ENCODE measurements at places on chromosomes 6 and 20.

GRCh38 chr6:108501559-108501958 is 59.2 kb upstream of the FOXO3 start:
- no peak for DNase-seq

DNA sequence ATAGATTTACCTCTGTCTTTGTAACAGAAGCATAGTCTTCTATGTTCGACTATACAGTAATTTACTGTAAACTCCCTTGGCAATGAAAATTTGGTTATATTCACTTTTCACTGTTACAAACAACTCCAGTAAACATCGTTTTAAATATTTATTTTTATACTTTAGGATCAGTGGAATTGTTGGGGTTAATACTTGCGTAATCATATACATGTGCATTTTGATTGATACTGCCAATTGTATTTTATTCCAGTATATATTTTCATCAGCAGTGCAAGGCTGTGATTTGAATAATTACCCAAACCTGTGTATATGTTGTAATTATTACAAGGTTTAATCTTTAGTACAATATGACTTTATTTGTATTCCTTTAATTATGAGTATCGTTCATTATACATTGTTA is 255.7 kb downstream of the ARID1B start:
- DNase-seq, result no peak

DNA sequence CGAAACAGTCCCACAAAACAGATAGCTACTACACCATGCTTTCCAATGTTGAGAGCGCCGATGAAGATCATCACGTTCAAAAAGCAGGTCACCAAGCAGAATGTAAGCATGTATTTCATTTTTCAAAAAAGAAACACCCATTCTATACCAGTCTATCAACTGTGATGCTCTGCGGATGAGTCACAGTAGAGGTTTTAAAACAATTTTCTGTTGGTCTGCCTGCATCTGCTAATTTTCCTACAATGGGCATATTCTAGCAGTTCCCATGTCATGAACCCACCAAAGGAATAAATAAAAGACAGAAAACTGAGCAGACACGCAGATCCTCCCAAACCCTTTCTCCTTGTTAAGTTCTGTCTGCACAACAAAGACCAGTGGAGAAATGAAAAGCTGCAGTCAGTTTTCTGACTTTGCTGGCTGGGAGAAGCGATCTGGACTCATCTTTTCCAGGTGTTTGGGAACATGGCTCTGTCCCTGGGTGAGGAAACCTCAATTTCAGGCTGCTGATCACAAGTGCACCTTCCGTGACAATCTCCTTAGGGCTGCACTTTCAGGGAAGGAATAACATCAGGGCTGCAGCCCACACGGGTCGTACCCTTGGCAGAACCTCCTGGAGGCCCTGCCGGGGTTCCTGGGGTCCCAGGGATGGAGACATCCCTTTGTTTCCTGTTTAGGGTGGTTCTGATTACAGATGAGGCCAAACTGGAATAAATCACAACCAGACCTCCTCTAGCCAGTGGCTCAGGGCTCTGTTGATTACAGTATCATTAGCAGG is 200.1 kb downstream of the BMP7 start:
- no peak for DNase-seq

GRCh38 chr20:50195524-50196120 is 5.0 kb downstream of the CEBPB start:
- DNase-seq, result no peak

DNA sequence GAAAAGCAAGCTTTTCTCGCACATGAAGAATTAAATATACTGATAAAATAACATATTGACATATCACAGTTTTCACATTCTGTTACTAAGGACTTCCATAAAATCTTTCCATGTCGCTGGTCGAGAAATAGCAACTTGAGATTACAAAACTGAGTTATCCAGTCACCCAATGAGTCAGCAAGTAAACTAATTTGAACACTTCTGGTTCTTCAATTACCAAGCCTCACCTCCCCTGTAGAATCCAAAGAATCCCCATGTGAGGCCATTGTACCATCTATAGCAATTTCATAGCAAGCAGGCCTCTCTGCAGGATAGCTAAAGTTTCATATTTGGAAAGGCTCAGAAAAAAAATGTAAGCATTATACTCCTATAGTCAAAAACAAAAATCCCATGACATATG is 87.3 kb downstream of the PKHD1 start:
- no peak for DNase-seq

GRCh38 chr20:44664131-44664530 is 12.6 kb upstream of the ADA start:
- DNase-seq, result no peak
